ENCODE measurements at places on chromosomes 4 and X. TPM values are rescaled to one million over a fixed set of nuclear protein-coding genes. Genes with fewer than 3 reads are reported as not detected.

CSAG1 gene
- total RNA-seq: not detected

DNA sequence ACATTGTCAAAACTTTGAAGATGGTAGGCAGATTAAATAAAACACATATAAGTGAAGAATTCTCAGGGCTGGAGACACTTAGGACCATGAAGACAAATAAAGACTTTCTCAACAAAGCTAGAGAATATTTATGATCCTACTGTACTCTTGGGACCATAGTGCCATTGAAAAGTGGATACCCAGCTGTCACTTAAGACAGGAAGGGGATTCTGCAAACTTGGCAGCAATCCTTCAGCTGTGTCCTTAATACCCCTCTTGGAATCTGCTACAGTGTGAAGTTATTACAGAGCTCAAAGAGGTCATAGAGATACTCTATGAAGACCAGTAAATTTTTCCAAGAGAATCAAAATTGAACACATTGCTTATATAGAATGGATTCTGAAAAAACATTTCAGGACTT lies 24.3 kb downstream of the PDE5A start:
- no peak for DNase-seq

GRCh38 chr4:118139241-118139640 lies 105.0 kb downstream of the NDST3 start:
- DNase-seq: no peak

ITIH6 gene
- not detected for total RNA-seq
